HFF-Myc (cell line): ENCODE measurements at places on chromosomes 4 and X.

DNA sequence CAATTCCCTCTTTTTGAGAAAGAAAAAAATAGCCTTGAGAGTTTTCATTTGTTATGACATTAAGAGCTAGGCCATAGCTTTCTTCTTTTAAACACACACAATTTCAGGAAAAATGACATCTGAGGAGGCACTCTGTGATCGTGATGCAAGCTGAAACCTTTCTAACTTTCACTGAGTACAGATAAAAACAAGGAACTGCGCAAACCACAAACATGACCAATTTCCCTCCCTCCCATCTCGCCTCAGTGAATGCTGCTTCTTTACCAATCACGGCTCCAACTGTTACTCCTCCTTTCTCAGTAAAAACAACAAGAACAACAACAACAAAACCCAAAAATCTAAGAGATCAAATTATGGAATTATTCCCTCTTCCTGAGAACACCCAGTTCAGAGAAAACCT is 626.8 kb downstream of the TLL1 start:
- DNase-seq: no peak

DNA sequence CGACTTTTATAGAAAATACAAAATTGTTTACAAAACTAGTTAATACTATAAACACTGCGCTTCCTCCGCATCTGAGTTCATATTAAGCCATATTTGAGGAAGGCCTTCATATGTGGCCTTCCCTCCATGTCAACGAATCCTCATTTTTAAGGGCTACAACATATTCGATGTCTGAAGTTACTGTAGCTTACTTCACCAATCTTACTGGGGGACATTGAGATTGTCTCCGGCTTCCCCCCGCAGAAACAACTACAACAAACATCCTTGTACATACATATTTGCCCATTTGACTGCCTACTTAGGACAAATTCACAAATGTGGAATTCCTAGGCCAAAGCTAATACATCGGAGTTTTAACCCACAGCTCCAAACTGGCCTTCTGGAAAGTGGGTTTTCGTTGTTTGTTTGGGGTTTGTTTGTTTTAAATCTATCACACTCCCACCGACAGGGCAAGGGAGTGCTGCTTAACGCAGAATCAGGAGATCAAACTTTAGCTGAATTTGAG is 581 bp upstream of the FAM114A1 start:
- no peak for DNase-seq

DNA sequence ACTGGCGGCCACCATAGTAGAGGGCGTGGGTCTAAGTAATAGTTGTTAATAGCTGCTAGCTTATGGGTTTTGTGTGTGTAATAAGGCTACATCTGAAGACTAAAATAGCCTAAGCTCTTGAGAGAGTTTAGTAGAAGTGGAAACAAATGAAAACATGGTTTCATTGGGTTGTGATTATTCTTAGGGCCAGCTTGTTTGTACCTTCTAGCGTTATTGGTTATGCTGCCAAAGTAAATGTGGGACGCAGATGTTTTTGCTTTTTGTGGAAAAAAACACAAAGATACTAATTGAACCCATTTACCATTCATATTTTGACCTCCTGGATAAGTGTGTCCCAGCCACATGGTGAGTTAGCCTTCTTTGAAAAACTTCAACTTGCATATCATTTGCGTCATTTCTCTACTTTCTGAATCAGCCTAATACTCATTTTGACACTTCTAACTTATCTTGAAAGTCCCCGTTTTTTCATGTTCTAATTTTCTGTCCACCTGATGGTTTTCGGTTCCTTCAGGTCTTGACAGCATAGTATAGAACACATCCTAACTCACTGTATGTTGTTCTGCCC is 305.3 kb downstream of the FRMPD4 start:
- DNase-seq: peak; percentile 2

DNA sequence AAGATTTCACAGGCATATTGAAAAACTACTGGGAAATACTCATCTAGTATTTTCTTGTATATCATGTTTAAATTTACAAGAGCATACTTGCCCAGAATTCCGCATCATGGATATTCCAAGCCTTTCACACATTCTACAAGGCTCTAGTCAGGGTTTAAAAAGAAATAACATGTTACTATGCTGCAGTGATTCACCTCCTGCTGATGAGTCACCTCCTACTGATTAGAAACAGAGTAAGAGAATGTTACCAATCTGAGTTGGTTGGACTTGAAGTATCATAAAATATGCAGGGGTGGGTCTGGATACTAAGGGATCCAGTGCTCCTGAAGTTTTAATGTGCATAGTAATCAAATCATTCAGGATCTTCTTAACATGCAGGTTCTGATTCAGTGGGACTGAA is 192.0 kb upstream of the ANK2 start:
- DNase-seq: peak; percentile 92

DNA sequence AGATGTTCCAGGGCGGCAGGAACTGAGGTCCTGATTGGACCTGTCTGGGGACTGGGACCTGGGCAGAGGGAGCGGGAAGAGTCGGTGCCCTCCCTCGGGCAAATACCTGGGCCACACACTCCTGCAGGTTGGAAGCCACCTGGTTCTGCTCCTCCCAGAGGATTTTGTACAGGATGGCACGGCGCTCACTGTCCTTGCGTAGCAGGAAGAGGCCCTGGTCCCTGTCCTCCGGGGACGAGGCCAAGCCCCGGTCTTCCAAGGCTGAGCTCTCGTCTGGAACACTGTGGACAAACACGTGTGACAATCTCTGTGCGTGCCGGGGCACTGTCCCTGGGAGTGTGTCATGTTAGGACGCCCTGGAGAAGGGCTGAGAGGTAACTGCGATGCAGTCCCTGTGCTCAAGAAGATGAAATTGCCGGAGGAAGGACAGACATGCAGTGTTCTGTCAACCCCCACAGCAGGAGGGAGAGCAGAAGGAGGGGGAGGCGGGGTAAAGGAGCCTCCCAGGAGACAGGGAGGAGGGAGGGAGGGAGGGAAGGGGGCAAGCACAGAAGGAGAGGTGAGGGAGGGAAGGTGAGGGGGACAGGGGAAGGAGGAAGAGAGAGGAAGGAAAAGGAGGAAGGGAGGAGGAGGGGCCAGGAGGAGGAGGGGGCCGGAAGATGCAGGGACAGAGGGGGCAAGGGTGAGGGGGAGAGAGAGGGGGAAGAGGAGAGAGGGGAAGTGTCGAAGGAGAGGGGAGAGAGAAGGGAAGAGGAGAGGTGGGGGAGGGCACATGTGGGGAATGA is 29.0 kb downstream of the PDHA1 start:
- DNase-seq: no peak

GRCh38 chr4:189837471-189837870 is 103.2 kb upstream of the FRG1 start:
- DNase-seq: no peak

GRCh38 chr4:36841583-36842326 is 402.8 kb upstream of the NWD2 start:
- DNase-seq: no peak

- DNase-seq: no peak
Measured at GRCh38 chrX:13109817-13110216, 65.4 kb upstream of the FAM9C start.

DNA sequence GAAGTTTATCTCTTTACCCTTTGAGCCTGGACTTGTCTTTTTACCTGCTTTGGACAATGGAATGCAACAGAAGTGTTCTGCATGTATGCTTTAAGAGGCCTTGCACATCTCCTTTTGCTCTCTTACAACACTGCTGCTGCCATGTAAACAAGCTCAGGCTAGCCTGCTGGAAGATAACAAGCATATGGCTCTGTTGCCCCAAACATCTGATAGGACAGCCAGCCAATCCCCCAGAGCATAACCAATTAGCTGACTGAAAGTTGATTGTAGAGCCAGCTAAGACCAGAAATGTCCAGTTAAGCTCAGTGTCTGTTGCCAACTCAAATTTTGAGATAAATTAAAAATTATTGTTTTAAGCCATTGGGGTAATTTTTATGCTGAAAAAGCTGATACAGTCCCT is 510.6 kb upstream of the CNKSR2 start:
- DNase-seq: no peak

GRCh38 chr4:8726344-8726851 is 133.8 kb downstream of the CPZ start:
- DNase-seq: no peak

DNA sequence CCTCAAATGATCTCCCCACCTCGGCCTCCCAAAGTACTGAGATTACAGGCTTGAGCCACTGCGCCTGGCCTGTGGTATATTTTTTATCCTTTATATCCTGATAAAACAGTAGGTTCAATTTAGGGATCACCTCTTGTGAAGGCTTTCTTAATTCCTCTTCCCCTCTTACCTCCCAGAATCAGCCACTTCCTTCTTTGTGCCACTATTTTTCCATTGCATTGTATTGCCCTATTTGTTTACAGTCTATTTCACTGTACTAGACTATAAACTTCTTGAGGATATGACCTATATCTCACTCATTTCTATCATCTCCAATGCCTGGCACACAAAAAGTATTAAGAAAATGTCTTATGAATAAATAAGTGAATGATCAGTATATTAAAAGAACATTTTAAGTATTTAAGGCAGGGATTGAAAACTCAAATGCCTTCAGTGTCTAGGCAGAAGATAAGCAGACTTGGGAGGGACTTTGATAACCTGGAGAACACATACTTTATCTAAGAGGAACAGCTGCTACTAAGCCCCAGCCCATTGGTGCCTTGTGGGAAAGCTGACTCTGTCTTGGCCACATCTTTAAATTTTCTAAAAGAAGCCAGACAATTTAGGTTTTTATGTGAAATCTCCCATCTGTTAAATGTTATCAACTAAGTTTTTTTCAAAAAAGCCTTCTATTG is 82.3 kb upstream of the OGT start:
- DNase-seq: no peak

GRCh38 chr4:182925298-182925757 is 8.1 kb upstream of the DCTD start:
- peak; percentile 44 for DNase-seq

DNA sequence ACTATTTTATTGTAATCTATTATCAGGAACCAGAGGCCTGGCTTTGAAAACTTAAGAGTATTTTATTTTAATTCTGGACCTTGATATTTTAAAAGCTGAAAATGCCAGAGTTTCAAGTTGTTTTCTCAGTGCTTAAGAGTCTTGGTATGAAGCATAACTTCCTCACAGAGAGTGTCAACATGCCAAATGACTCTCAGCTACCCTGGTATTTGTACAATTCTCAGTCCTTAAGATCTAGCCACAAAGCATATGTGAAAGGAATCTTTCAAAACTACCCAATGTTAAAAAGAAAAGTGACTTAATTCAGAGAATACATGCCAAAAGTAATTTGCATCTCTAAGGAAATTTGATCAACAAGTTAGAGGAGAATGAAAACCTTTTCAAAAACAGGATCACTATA is 171.9 kb downstream of the DKK2 start:
- no peak for DNase-seq

DNA sequence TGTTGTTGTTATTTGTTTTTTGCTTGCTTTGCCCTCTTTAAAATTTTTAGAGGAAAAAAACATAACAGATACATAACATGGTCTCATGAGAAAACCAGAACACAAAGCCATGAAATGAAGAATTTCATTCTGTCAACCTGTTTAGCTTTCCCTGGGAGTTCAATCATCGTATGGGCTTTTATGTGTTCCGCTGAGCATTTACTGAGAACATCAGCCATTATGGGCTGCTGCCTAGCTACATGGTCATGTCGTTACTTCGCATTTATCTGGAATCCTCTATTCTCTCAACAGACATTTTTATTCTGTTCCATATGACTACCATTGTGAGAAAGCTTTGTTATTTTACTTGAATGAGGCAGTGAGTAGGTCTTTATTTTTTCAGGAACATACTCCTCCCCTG is 51.4 kb downstream of the NDST3 start:
- DNase-seq: no peak

- DNase-seq: no peak
Measured at GRCh38 chrX:130418740-130419139, 17.0 kb downstream of the RBMX2 start.

DNA sequence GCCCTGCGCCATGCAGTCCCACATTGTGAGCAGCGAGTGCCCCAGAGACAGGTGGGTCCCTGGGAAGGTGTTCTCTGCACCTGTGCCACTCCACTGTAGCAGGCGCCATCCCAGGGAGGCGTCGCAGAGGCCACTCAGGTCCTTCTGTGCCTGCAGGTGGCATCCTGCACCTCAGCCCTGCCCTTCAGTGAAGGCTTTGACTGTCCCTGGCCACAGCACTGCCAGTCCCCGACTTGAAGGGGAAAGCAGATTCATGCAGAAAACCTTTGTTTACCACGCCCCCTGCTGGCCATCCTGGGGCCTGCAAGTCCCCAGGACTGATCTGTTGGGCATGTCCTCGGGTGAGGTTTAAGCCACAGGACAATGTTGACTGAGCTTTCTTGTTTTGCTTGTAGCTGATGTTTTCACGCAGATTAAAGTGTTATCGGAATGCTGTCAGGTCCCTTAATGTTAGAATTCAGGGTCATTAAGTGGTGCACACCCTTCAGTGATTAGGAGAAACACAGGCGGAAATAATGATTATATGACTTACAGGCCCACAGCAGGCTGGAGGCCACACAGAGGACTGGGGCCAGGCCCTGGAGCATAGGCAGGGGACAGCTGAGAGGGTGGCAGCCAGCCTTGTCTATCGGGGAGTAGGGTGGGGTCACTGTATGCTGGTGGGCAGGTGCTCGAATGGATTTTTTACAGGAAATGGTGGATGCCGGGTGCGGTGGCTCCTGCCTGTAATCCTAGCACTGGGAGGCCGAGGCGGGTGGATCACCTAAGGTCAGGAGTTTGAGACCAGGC is 5.0 kb downstream of the TACC3 start:
- DNase-seq: peak; percentile 66

- no peak for DNase-seq
Measured at GRCh38 chr4:75497133-75497532, 17.1 kb downstream of the RCHY1 start.

DNA sequence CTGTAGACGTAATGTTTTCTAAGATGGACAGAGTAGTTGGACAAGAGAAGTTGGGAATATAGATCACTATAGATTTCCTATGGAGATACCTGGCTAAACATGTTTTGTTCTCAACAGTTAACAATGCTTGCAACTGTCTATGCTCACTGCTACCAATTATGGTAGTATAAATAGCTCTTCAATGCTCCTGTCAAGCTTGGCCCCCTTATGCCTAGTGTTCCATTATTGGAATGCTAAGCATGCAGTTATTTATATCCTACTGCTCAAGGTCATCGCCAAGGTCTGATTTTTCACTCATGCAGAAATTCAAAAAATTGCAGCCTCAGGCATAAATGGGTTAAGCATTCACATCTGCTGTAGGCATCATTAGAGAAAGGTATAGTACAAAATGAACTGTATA is 519.0 kb downstream of the IL15 start:
- no peak for DNase-seq

GRCh38 chr4:54548098-54548620 is 109.6 kb upstream of the KIT start:
- DNase-seq: no peak

- no peak for DNase-seq
Measured at GRCh38 chrX:106177982-106178321, 9.8 kb downstream of the PWWP3B start.

DNA sequence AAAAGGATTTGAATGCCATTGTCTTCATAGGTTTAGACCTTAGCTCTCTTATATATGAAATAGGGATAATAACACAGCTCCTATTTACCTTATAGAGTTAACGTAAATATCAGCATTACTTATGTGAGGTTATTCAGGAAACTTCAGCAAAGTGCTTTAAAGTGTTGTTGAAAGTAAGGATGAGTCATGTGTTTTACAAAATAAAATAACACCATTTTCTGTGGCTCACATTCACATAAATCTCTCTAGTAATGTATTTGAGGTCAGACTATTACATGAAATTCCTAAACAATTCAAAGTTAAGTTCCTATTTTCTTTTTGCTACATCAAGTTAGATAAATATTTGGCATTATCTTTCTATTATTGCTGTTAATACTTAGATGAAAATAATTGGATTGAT is 2.9 kb downstream of the GNRHR start:
- no peak for DNase-seq

GRCh38 chr4:112094330-112094729 is 50.9 kb upstream of the FAM241A start:
- no peak for DNase-seq
